T-helper 1 cell (primary cell): ENCODE measurements at places on chromosomes 4 and X.

GRCh38 chr4:6984612-6985425, 58.4 kb upstream of the TADA2B start:
- no peak for DNase-seq

GRCh38 chr4:67674098-67674497, 26.9 kb downstream of the UBA6 start:
- DNase-seq, result no peak

DNA sequence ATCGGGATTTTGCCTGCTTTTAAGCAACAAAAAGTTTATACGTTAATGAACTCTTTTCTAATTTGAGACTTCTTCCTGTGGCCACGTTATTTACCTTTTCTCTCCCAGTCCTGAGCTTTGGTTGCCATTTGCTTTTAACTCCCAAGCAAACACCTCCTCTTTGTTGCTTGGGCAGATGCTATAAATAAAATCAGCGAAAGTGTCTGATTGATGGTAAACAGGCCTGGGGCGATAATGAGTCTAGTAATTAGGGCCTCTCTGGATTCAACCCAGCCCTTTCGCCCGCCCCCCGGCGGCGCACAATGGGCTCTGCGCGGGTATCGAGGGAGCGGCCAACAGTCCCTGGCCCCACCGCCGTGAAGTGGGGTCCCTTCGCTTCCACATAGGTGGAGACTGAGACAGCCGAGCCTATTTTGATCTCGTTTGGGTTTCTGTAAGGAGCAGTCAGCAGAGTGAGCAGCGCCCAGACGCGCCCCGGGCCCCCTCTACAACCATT, 790 bp downstream of the CLGN start:
- DNase-seq, result no peak

DNA sequence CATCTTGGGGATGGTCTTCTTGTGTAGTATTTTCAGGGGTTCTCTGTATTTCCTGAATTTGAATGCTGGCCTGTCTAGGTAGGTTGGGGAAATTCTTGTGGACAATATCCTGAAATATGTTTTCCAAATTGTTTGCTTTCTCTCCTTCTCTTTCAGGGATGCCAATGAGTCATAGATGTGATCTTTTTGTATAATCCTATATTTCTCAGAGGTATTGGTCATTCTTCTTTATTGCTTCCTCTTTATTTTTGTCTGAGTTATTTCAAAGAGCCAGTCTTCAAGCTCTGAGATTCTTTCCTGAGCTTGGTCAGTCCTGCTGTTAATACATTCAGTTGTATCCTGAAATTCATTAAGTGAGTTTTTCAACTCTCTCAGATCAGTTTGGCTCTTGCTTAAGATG, 73.1 kb downstream of the MAMLD1 start:
- DNase-seq, result no peak

- DNase-seq, result no peak
Measured at GRCh38 chrX:10749113-10749512, 128.7 kb upstream of the MID1 start.

- DNase-seq, result no peak
Measured at GRCh38 chr4:147012059-147012707, 66.5 kb upstream of the TTC29 start.

GRCh38 chr4:73021634-73022033, 47.9 kb downstream of the COX18 start:
- DNase-seq, result no peak

DNA sequence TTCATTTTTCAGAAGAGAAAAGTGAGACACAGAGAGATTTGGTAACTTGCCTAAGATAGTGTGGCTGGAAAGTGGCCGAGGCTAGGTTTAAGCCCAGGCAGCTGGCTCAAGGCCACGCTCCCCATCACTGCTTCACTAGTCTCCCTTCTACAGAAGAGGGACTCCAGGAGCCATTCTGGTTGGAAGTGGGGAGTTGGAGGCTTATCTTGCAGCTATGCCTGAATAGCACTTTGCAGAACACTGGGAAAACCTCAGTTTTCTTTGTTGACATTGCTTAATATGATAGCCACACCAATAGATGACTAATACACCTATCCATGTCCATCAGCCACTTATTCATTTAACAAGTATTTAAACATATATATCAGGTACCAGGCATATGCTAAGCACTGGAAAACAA, 18.5 kb downstream of the LRRC66 start:
- DNase-seq, result no peak

DNA sequence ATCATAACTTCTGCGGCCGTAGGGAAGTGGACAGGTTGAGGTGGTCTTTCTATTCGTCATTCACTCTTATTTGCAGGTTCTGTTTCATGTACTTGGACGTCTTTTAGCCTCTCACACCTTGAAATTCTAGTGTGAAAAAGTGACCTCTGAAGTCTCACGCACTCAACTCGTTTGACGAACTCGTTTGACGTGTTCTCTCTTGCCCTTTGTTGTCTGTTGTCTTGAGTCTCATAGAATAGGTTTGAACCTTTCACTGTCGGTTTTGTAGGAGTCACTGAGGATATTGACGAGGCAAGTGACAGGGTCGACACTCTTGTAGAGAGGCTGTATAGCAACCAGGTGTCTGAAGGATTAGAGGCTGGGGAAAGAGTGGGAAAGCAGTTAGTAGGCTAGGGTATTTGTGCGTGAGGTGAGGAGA, 1.1 kb upstream of the PGRMC2 start:
- DNase-seq, result peak; percentile 35

- no peak for DNase-seq
Measured at GRCh38 chr4:91298156-91298700, 1005.5 kb upstream of the GRID2 start.

DNA sequence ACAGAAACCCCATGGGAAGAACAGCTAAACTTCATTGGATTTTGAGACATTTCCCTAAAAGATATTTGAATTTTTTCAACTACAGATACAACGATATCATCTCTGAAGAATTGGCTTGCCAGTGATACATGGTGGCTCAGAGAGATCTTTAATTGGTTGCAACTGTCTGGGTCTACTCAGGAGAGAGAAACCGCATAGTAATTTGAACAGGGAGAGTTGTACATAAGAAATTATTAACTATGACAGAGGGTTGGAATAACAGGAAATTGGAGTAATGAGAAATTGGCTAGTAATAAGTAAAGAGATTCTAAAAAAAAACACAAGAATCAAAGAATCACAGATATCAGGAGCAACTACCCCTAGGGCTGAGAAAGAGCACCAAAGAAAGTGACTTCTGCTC, 118.4 kb downstream of the KLHL13 start:
- no peak for DNase-seq

GRCh38 chrX:105098201-105098600, 122.3 kb downstream of the TEX13A start:
- DNase-seq, result no peak

- no peak for DNase-seq
Measured at GRCh38 chr4:110510955-110511544, 35.1 kb downstream of the ENPEP start.

- no peak for DNase-seq
Measured at GRCh38 chr4:98905839-98906238, 23.1 kb downstream of the EIF4E start.

- DNase-seq, result no peak
Measured at GRCh38 chr4:57691370-57691769, 581.2 kb upstream of the IGFBP7 start.

DNA sequence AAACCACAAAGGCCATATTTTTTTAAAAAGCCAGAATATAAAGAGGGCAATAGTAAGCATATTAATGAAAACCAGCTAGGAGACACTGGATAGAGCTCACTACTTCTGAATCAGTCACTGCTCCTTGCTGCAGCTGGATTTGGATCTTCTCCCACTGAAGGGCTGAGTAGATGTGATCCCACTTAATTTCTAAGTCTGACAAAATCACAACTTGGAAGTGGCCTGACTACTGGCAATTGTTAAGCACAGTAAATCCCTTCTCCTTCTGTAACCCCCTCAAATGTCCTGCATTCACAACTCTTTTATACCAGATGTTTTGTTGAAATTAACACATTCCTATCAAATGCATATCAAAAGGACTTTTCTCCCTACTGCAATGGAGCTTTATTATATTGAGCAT, 72.9 kb downstream of the AMMECR1 start:
- no peak for DNase-seq

DNA sequence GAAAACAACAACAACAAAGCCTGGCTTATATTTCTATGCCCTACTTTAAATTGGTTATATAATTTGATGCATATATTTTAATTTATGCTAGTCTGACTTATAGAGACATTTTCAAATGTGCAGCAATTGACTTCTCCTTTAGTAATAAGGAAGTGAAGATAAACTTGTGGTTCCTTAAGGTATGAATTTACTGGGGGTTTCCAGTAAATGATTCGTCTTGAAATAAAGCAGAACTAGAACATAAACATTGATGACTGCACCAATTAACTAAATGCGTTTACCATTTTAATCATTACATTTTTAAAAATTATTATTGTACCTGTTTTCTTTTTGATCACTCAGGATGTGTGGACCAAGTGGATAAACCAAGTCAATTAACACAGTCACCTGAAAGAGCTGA, 99.6 kb upstream of the CCSER1 start:
- no peak for DNase-seq

DNA sequence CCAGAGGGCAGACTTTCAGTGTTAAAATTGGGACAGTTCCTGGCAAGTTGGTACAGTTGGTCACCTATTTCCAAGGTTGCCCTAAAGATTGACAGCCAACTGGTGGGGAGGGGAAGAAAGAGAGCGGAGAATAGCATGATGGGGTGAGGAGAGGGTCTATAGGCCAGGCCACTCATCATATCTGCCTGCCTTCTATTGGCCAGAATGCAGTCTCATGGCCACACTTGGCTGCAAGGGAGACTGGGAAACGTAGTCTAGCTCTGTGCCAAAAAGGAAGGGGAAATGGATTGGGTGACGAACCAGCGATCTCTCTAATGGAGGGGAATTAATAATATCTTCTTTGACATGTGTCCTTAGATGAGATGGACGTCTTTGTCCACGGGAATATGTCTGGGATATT, 197.4 kb upstream of the ATP6AP2 start:
- no peak for DNase-seq

- DNase-seq, result no peak
Measured at GRCh38 chr4:16524911-16525554, 298.8 kb upstream of the TAPT1 start.

- DNase-seq, result no peak
Measured at GRCh38 chr4:38279650-38280322, 319.6 kb downstream of the PTTG2 start.

GRCh38 chr4:169690787-169691186, 67.0 kb downstream of the HPF1 start:
- DNase-seq, result no peak

GRCh38 chr4:154348657-154349056, 142.9 kb downstream of the DCHS2 start:
- no peak for DNase-seq

DNA sequence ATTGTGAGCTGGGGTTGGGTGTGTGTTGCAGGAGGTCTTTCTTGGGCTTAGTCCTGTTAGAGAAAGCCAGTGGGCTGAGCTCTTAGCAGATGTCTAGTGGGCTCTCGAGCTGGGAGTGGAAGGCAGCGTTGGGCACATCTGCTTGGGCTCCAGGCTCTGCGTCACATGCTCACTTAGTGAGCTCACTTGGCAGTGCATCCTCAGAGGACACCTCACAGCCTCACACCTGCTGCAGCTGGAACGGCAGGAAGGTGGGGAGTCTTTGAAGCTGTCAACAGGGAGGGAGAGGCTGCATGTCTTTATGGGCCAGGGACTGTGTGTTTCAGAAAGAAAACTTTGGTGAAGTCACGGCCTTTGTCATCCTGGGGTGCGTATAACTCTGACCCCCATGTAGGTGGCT, 82.2 kb downstream of the PSAPL1 start:
- DNase-seq, result no peak

DNA sequence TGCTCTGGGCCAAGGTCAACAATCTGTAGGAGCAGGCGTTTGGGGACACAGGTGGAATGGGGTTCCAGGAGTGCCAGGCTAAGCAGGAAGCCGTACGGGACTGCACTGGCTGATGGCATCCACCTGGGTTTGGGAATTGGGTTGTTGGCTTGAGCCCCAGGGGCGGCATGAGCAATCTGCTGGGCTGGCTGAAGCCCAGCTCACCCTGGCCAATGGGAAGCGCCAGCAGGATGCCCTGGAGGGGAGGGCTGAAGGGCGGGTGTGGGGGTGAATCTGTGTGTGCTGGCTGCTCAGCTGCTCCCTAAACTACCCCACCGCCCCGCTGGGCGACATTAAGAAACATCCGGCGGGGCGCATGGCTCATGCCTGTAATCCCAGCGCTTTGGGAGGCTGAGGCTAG, 8.9 kb upstream of the RGS12 start:
- DNase-seq, result no peak

- no peak for DNase-seq
Measured at GRCh38 chrX:55480390-55481062, 9.1 kb downstream of the USP51 start.

DNA sequence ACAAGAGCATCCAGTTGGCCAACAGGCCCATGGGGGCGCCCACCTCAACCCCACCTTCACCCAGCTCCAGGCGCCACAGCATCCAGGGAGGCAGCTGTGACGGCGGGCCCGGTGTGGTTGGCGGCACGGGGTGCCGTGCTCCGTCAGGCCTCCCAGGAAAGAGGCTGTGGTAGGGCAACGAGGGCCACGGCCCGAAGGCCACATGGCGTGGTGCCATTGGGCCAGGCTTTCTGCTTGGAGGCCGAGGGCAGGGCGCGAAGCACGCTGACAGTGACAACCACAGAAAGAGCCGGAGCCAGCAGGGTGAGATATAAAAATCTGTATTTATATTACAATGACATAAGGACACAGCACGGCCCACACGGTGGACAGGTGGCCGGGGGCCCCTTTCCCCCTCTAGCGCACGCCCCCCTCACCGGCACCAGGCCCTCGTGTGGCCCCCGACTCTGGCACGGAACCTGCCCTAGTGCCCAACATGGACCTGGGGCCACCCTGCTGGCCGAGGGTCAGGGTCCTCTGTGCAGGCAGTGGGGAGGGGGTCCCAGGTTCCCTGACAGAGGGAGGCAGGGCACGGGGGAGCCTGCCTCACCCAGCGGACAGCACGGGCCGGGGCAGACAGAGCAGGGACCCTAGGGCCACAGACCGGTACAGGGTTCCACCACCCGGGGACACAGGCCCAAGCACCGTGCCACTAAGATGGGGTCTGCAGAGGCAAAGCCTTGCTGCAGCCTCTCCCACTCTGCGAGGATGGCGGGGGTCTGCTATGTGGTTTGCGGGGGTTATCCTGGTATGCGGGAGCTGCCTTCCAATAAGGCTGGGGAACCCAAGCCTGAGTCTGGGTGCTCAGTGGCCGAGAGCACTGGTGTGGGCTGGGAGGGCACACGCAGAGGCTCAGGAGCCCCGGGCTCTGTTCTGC, 5.5 kb upstream of the HAUS3 start:
- no peak for DNase-seq

DNA sequence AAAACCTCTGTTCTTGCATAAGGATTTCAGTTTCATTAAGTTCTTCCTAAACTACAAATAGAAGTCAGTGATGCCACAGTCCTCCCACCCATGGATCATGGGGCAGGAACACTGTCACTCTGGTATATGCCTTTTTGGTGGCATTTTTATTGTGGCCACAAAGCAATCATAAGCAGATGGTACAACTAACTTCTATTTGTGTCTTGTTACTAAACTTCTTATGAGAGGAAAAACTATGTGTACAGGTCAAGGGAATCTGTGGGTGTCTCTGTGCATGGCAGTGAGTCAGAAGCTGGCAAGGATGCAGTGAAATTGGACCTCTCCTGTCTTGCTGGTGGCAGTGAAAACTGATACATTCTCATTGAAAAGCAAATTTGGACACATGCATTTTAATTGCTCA, 245.0 kb upstream of the GPC4 start:
- no peak for DNase-seq
